ENCODE measurements at places on chromosomes 2 and 18.

- no peak for DNase-seq
Observed at GRCh38 chr18:50327983-50328382, 40.5 kb upstream of the CXXC1 start.

GRCh38 chr18:32040936-32041335, 22.3 kb downstream of the RNF125 start:
- DNase-seq = peak; percentile 41

GRCh38 chr2:232528746-232529460, 2.9 kb downstream of the CHRND start:
- DNase-seq = no peak

DNA sequence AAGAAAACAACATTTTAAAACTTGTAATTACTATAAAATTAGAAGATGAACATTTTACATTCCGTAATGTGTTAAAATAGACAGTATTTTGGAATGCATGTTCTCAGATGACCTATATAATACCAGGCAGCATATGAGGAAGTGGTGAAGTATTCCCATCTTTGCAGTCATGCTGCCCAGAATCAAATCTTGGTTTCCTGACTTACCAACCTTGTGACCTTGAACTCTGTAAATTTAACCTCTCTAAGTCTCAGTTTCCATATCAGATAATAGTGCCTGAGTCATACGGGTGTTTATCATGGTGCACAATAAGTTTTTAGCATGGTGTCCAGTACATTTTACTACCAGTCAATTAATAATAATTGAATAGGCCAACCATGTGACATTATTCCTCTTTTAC, 7.3 kb upstream of the GALM start:
- DNase-seq = no peak

- DNase-seq = no peak
Observed at GRCh38 chr2:36808386-36809068, 112.0 kb downstream of the VIT start.

GRCh38 chr2:215812966-215813365, 200.4 kb downstream of the MREG start:
- no peak for DNase-seq

GRCh38 chr2:45973426-45973825, 322.0 kb downstream of the PRKCE start:
- no peak for DNase-seq

- DNase-seq = peak; percentile 4
Observed at GRCh38 chr18:51867767-51868166, 472.2 kb upstream of the DCC start.

DNA sequence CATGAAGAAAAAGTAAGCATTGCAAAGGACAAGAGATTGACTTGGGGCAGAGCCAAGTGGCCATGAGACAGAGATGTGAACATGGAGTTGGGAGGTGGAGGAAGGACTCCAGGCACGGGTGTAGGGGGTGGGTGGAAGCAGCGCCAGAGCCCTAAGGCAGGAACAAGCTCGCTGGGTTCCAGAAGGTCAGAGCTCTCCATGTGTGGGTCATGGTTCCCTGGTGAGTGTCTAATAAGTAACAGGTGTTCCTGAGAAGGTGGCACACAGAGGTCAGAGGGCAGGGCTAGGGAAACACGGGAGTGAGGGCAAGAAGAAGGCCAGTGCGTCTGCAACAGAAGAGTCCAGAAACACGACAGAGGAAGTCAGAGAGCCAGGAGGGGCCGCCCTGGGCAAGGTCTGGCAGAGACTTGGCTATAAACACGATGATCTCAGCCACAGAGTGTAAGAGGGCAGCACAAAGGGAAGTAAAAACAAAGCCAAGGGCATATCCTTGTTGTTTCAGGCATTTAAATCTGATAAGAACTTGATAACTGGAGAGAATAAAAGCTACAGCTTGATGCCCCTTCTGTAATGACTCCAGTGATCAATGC, 260.8 kb downstream of the TGIF1 start:
- DNase-seq = no peak

GRCh38 chr2:65142515-65142914, 12.6 kb upstream of the RAB1A start:
- no peak for DNase-seq

- DNase-seq = no peak
Observed at GRCh38 chr18:45386041-45386655, 229.1 kb upstream of the SLC14A2 start.

GRCh38 chr18:24293254-24293653, 104.4 kb downstream of the OSBPL1A start:
- no peak for DNase-seq
